ENCODE measurements at places on chromosomes 6 and 20.
A peak's percentile ranks its signal among the peaks of the same experiment; 100 is the strongest.

DNA sequence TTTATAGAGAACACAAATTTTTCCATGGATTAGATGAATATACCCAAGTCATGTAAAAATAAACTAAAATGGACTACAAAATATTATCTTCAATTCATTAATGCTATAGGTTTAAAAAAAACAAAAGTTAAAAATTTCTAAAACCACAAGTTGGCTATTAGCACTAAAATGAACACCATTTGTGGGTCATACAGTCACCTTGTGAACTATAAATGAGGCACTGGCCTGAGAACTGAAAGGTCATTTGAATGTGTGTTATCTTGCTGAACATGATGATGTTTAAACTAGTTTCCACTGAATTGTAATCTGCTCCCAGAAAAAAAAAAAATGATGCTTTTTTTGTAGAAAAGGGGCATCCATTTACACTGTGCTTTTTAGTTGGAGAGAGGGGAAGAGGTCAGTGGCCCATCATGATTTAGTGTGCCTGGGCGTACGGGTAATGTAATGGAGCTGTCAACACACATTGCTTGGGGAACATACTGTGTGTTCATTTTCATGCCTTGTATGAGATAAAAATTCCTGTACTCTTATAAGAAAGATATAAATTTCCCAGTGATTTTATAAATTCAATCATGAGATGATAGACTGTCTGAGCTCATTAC lies 96.6 kb upstream of the FKBP1C start:
- no peak for DNase-seq

DNA sequence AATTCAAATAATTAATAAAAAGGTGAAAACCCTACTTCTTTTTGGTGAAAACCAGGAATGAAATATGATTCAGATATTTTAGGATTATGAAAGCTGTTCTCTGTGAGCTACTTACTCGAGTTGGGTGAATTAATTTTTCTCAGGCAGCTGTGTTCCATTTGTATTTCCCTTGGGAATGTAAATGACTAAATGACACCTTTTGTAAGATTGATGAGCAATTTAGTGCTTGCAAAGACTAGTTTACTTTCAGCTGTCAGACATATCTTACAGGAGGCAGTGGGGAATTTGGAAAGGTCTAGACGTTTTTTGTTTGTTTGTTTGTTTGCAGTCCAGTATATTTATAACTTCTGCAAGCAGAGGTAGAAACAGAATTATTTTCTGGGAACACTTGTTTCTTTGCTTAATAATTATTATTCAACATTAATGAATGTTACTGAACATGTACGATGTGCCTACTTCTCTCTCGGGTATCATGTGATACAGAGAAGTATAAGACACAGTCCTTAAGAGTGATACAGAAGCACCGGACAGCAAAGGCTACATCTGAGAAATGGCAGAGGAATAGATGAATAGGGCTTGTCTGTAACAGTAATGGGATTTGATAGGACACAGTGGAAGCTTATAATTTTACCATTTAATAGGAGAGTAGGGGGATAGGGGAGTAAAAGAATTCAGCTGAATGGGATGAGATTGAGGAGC lies 91.3 kb downstream of the AKAP7 start:
- DNase-seq: no peak

GRCh38 chr6:19410481-19410880 lies 426.7 kb upstream of the ID4 start:
- no peak for DNase-seq

GRCh38 chr6:119590066-119590465 lies 240.5 kb upstream of the MAN1A1 start:
- no peak for DNase-seq

- DNase-seq: peak; percentile 75
These were observed 6.9 kb downstream of the SLC32A1 start for GRCh38 chr20:38730989-38731737.

DNA sequence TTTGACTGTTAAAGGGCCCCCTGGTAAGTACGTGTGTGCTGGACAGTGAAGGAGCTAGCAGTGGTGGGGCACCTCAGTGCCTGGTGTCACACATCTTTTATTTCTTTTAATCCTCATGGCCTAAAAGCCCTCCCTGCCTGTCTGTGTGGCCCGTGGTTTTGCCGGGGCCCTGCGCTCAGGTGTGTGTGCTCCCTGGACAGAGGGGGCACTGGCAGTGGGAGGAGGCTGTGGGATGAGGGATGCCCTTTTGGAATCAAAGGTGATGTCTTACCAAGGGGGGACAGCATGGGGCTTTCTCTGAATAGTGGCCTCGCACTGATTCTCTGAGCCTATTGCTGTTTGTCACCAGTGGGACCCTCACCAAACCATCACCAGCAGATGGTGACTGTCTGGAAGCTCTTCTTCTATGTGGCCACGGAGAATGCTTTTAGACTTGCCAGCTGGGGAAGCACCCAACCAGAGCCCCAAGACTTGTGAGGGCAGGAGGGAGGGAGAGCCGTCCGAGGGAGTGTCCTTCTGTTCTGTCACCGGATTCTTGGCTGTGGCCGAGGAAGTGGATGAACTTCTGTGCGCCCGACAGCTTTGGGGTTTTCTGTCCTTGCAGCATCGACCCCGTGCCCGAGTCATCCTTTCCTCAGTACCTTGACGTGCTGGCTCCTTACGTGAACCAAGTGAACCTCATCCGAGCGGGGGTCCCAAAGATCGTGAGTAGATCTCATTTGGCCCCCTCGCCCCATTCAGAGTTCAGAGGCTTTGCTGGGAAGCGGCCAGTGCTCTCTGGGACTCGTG lies 18.1 kb downstream of the PNLDC1 start:
- no peak for DNase-seq

- DNase-seq: no peak
These were observed 153.3 kb downstream of the IBTK start for GRCh38 chr6:82094166-82094806.

DNA sequence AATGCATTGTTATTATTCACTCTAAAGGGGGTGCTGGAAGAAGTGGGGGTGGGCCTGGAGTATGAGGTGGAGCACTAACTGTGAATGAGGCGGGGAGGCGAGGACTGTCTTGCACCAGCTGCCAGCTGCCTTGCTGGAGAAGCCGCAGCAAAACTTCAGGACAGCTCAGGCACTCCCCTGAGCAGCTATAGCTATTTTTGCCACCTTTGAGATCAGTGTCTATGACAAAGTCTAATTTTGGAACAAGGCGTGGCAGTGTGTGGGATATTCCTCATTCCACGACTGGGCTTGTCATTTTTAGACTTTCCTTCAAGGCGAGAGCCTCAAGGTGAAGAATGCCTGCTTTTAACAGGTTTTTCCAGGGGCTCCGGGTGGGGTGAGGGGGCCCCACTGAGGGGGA lies 143.8 kb downstream of the DOK5 start:
- no peak for DNase-seq

GRCh38 chr6:127792616-127793015 lies 108.2 kb downstream of the THEMIS start:
- DNase-seq: no peak

DNA sequence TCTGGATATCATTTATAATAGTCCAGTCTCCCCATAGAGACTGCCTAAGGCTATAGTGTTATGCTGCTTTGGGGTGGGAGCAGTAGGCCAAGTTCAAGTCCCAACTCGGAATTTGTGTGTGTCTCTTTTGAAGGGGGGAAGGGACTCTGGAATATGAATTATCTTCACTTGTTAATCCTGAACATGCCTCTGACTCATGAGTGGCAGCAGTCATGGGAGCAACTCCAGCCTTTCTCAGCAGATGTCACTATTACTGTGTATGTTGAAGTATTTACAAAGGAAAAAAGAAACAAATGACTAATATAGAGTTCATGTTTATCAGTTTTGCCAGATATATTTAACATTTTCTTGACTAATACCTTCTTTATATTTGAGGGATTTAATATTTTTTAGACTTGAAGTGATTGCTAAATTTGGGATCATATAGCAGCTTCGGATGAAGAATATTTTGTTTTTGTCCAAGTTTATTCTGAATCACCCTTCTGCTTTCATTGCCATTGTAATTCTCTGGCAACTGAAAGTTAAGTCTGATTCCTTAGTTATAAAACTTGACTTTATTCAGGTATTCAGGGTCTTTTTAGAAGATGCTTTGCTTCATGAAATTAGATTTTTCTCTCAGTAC lies 23.4 kb downstream of the FAM217A start:
- DNase-seq: no peak

All from activated T-cell treated with anti-CD3 and anti-CD28 coated beads for 48 hours (primary cell).